ENCODE measurements at places on chromosomes 1 and 21. TPM values are rescaled to one million over a fixed set of nuclear protein-coding genes. Genes with fewer than 3 reads are reported as not detected.

The FLG2 gene
- not detected for total RNA-seq

The MAP1LC3C gene
- total RNA-seq, result not detected

The TLCD4 gene
- total RNA-seq, result not detected

The LRRC7 gene
- total RNA-seq, result not detected

The PLA2G4A gene
- total RNA-seq, result not detected

The RCAN1 gene
- total RNA-seq, result 13.6 TPM

The CAMK1G gene
- not detected for total RNA-seq

The CCDC27 gene
- not detected for total RNA-seq

The CNTN2 gene
- total RNA-seq, result not detected

The ETS2 gene
- 33.5 TPM for total RNA-seq

The ANKRD65 gene
- not detected for total RNA-seq

The TENT5C gene
- 50.3 TPM for total RNA-seq

The KCNJ9 gene
- not detected for total RNA-seq

The S100A1 gene
- total RNA-seq, result not detected

The CFHR5 gene
- not detected for total RNA-seq

The CCDC30 gene
- total RNA-seq, result 1.5 TPM

The CCDC28B gene
- total RNA-seq, result 43.3 TPM

The CFHR4 gene
- total RNA-seq, result not detected

The CD48 gene
- total RNA-seq, result 332 TPM

The CYP4A11 gene
- not detected for total RNA-seq

The CFHR3 gene
- not detected for total RNA-seq

The GSTM3 gene
- 2.1 TPM for total RNA-seq

The PTPN22 gene
- total RNA-seq, result 112 TPM

The AGO4 gene
- 16.1 TPM for total RNA-seq

The HTR6 gene
- not detected for total RNA-seq

The MORC3 gene
- 25.6 TPM for total RNA-seq

The IFI44 gene
- 367 TPM for total RNA-seq

The OPTC gene
- not detected for total RNA-seq

The TCP10L gene
- not detected for total RNA-seq

The SRRM1 gene
- total RNA-seq, result 191 TPM

The LCE2B gene
- total RNA-seq, result not detected

The GOLT1A gene
- total RNA-seq, result not detected

The UQCRHL gene
- 1.8 TPM for total RNA-seq

The PTTG1IP gene
- total RNA-seq, result 49.9 TPM

The IFI44L gene
- total RNA-seq, result 158 TPM

The ZFP69B gene
- total RNA-seq, result 3.8 TPM

The OR2L2 gene
- total RNA-seq, result not detected

The KRTAP19-1 gene
- not detected for total RNA-seq

The ZNF683 gene
- total RNA-seq, result 7.0 TPM

The DENND2D gene
- 209 TPM for total RNA-seq

The FYB2 gene
- total RNA-seq, result not detected

The GCSAML gene
- total RNA-seq, result not detected

The ADGRL2 gene
- not detected for total RNA-seq

The ARTN gene
- not detected for total RNA-seq

The CD34 gene
- total RNA-seq, result 0.02 TPM

The PCSK9 gene
- not detected for total RNA-seq

The TTC24 gene
- total RNA-seq, result 12.6 TPM

The PPFIA4 gene
- total RNA-seq, result 4.6 TPM

The MAP3K21 gene
- total RNA-seq, result 2.2 TPM

The DUSP10 gene
- 46.3 TPM for total RNA-seq

The NEGR1 gene
- not detected for total RNA-seq

The OR2L3 gene
- not detected for total RNA-seq

The KRTAP26-1 gene
- not detected for total RNA-seq

The ZBTB37 gene
- total RNA-seq, result 13.3 TPM

The CASZ1 gene
- 8.8 TPM for total RNA-seq

The PADI3 gene
- not detected for total RNA-seq
